Hindlimb muscle (tissue), 1 donor: ENCODE measurements at places on chromosomes 2 and 18.

DNA sequence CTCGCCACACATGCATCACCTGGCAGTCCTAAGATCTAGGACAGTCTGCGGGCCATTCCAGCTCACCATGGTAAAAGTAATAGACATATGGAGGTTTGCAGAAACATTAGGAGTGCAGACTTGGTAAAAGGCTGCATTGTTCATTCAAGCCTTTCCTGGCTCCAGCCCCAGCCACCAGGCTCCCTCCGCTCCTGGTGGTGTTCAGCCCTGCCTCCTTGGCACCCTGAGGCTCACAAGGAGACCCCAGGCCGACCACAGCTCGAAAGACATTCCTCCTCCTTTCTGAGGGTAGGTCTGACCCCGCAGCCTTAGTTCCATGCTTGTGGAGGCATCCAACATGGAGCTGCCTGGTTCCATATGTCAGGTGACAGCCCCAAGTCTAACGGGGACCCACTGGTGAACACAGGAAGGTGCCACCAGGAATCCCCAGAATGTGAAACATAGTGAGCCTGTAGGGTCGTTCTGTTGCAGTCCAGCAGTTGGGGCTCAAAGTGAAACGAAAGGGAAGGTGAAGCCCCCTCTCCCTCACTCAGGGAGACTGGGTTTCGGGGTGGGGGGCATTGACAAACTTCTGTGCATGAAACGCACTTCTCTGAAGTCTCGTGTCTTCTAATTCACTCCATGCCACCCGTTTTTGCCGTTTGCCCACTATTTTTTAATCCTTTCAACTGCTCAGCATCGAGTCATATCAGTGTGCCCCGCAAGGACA lies 5.0 kb upstream of the SP100 start:
- no peak for DNase-seq

DNA sequence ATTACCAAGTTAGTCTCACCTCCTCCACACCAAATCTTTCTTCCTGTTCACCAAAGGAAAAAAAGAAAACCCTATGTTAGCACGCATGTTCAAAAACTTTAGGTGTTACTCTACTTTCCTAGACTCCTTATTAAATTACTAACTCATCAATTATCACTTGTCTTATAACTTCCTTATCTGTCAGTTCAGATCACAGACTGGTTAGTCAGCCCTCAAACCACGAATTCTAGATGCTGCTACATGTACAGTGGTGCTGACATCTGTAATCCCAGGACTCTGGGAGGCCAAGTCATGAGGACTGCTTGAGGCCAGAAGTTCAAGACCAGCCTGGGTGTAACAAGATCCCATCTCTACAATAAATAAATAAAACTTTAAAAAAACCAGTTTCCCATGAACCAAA lies 3.5 kb downstream of the YWHAQ start:
- no peak for DNase-seq

DNA sequence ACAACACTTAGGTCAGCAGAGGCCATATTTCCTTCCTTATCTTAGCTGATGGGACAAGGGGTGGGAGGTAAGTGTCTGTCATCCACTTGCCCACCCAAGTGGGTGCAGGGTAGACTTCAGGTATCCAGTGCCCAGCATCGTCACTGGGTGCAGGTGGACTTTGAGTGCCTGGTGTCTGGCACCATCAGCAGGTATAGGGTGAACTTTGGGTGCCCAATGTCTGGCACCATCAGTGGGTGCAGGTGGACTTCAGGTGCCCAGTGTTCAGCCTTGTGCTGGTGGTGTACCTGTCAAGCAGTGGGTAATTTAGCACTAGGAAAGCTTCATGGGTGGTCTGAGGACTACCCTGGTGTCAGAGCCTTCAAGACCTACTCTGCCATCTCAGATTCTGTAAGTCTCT lies 175.6 kb downstream of the SEPTIN10 start:
- DNase-seq = no peak

- no peak for DNase-seq
Observed at GRCh38 chr2:25115902-25116301, 52.5 kb downstream of the POMC start.

GRCh38 chr2:36481709-36482108 lies 116.3 kb downstream of the FEZ2 start:
- no peak for DNase-seq

GRCh38 chr18:43465483-43465882 lies 188.2 kb upstream of the SYT4 start:
- DNase-seq = no peak

DNA sequence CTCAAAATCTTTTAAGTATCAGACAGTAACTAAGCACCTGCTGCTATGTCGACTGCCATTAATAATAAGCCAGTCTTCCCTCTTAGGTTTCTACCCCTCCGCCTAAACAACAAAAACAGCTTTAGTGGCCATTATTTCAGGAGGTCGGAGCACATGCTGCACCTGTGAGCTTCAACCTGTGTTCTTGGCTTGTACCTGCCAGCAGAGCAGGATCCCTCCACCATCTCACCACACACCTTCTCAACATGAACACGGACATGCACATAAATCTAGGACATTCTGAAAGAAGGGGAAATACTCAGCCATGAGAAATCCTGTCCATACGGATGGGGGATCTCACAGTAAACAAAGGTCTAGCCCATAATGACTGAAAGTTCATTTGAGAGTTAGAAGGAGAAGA lies 3.7 kb downstream of the CYB5A start:
- DNase-seq = no peak
